Motor neuron (in vitro differentiated cells): ENCODE measurements at places on chromosomes 1 and 21. TPM values are rescaled to one million over a fixed set of nuclear protein-coding genes. Genes with fewer than 3 reads are reported as not detected.

SHISAL2A gene
- total RNA-seq, result 1.0 and 1.6 TPM in 2 replicates

SPRR1A gene
- total RNA-seq, result not detected in 2 replicates

TMEM63A gene
- total RNA-seq, result 7.1 and 9.6 TPM in 2 replicates

SRSF11 gene
- total RNA-seq, result 204 and 214 TPM in 2 replicates

C1orf167 gene
- total RNA-seq, result 0.11 and 0.13 TPM in 2 replicates

CYP4A11 gene
- not detected in 2 replicates for total RNA-seq

- no peak for ATAC-seq
These were observed 679.4 kb upstream of the USP24 start for GRCh38 chr1:55894521-55894920.

DNA sequence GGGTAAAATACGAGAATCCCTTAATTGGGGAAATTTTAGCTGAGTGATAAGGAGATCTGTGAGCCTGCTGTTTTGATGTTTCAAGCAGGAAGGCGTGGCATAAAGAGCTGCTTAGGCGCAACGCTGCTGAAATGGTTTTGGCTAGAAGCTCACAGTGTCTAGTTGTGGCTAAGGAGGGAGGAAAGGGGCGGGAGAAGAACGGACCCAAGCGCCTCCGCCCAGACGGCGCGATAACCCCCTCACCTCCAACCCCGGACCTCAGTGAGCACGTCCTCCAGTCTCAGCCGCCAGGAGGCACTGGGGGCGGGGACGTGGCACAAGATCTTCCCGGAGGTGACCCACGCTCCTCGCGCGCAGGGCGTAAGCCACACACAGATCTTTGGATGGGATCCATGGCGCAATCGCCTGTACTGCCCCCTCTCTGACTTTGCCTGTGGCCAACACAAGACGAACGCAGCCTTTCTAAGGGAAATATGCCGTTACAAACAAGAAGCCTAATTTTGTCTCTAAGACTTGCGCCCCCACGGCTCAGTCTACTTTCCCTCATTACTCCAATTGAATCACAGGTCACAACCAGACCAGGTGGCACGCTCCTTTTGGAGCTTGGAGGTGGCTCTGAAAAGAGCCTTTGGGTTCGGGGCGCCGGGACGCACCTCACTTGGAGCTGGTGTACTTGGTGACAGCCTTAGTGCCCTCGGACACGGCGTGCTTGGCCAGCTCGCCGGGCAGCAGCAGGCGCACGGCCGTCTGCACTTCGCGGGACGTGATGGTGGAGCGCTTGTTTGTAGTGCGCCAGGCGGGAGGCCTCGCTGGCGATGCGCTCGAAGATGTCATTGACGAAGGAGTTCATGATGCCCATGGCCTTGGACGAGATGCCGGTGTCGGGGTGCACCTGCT lies 23.4 kb upstream of the RNF187 start:
- ATAC-seq, result peak; percentile 4

DNA sequence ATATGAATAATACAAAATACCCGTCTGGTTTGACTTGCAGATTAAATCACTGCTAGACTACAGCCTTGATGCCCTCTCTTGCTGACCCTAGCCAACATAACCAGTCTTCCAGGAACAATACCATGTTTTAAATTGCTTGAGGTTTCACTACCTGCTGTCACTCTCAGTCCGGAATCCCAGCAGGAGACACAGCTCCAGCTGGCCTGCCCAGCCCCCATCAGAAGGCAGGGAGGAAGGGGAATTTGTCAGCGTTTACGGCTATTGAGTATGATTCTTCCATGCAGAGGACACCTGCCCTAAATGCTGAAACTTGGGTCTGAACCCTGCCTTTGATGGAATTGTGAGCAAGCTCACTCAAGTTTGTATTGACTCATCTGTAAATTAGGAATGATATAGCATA lies 33.0 kb downstream of the ZNF496 start:
- no peak for ATAC-seq

GRCh38 chr1:117815926-117816325 lies 113.5 kb downstream of the GDAP2 start:
- no peak for ATAC-seq

GRCh38 chr21:43315244-43316137 lies 111.4 kb downstream of the SIK1 start:
- ATAC-seq, result no peak

GRCh38 chr1:198096390-198096789 lies 60.4 kb upstream of the NEK7 start:
- ATAC-seq, result no peak

DNA sequence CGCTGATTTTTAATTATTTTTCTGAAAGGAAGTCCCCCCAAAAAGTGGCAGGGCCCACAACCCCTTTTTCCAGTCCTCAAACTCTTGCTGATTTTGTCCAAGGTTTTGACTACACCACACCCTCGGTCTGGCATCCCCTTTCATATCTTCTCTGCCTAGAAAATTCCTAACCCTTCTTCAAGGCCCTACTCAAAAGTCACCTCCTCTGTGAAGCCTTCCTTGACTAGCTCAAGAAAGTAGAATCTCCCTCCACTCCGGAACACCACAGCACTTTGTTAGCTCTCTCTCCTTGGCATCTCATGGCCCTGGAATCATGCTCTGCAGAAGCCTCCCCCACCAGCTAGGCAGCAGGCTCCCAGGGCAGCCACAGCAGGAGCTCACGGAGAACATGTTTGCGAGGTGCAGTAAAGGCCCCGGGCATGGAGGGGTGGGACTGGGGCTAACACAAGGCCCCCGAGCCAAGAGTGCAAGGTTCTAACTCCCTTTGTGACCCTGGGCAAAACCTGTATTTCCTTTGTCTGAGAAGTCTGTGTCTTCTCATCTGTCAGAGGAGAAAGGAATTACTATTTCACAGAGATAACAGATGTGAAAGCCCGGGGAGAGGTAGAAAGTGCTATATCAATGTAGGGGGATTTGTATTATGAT lies 17.7 kb upstream of the S100A7 start:
- ATAC-seq, result no peak

GRCh38 chr1:1629430-1630190 lies 2.4 kb upstream of the MMP23B start:
- peak; percentile 43 for ATAC-seq

- ATAC-seq, result no peak
These were observed 27.8 kb downstream of the ZBTB17 start for GRCh38 chr1:15948091-15948591.

DNA sequence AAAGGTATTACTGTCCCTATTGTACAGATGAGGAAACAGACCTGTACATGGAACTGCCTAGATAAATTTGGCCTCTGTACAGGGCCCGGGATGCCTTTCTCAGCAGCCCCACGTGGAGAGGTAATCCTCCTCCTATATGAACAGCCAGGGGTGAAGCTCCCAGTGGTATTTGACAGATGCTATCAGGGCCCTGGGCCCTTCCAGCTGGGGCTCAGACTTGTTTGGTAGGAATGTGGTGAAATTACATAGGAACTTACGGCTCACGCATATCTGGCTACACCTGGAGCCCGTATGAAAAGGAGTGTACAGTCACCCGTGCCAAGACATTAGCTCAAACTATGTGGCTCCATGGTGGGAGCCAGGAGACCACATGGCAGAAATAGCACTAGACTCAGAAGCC lies 24.8 kb upstream of the TCEA3 start:
- no peak for ATAC-seq

- no peak for ATAC-seq
These were observed 36.3 kb upstream of the CITED4 start for GRCh38 chr1:40898431-40898901.

DNA sequence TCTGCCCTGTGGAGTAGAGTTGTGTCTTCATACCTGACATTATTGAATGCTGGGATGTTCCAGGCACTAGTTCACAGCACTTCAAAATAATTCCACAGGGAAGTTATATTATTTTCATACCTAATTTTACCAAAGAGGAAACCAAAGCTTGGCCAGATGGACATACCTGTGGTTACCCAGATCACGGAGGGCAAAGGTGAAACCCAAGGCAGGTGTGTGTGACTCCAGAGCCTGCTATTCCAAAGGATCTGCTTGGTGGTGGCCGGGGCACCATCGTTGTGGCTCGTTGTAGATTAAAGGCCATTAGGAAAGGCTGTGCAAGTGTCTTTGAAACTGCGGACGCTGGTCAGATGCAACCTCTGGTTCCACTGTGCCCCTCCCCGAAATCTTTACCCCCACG lies 108.6 kb downstream of the ZBTB18 start:
- ATAC-seq, result no peak

GRCh38 chr1:3599286-3599811 lies 12.0 kb downstream of the MEGF6 start:
- ATAC-seq, result no peak

GRCh38 chr1:156894001-156894400 lies 483 bp downstream of the PEAR1 start:
- no peak for ATAC-seq
